ENCODE measurements at places on chromosomes 11 and 22. TPM values are rescaled to one million over a fixed set of nuclear protein-coding genes. Genes with fewer than 3 reads are reported as not detected.

Gene ZFP91
- 50.8 TPM for total RNA-seq

Gene PANX2
- 0.27 TPM for total RNA-seq

Gene STK33
- total RNA-seq: 11.4 TPM

Gene VPREB1
- not detected for total RNA-seq

Gene SERPIND1
- not detected for total RNA-seq

Gene PKP3
- 0.18 TPM for total RNA-seq

Gene SLC22A8
- total RNA-seq: not detected

Gene OR51A4
- total RNA-seq: not detected

Gene TMPRSS4
- total RNA-seq: not detected

Gene OR10A4
- not detected for total RNA-seq

Gene SSTR3
- 1.8 TPM for total RNA-seq

Gene OR2AG2
- total RNA-seq: not detected

Gene FBLN1
- total RNA-seq: not detected

- no peak for DNase-seq
These were observed 12.8 kb downstream of the B3GAT1 start for GRCh38 chr11:134399293-134399654.

- no peak for DNase-seq
These were observed 756.8 kb downstream of the NTM start for GRCh38 chr11:132126973-132127899.

- DNase-seq: no peak
These were observed 49.6 kb upstream of the ALKBH3 start for GRCh38 chr11:43830928-43831440.

DNA sequence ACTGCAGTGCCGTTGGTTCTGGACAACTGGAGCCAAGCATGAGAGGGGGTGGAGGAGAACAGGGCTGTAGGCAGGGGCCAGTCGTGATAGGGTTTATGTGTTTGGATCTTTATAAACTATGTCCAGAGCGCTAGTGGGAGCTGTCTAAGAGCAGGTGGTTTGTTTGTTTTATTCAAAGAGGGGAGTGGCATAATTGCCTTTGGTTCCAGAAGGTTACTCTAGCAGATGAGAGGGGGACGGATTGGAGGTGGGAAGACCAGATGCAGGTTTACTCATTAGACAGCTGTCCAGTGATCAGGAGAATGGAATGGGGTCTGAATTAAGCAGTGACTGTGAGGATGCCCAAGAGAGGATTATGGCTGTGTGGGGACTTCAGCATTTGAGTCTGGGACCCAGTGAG, 109.3 kb upstream of the TBCEL start:
- DNase-seq: no peak

GRCh38 chr11:24181395-24182047, 315.3 kb upstream of the LUZP2 start:
- no peak for DNase-seq

DNA sequence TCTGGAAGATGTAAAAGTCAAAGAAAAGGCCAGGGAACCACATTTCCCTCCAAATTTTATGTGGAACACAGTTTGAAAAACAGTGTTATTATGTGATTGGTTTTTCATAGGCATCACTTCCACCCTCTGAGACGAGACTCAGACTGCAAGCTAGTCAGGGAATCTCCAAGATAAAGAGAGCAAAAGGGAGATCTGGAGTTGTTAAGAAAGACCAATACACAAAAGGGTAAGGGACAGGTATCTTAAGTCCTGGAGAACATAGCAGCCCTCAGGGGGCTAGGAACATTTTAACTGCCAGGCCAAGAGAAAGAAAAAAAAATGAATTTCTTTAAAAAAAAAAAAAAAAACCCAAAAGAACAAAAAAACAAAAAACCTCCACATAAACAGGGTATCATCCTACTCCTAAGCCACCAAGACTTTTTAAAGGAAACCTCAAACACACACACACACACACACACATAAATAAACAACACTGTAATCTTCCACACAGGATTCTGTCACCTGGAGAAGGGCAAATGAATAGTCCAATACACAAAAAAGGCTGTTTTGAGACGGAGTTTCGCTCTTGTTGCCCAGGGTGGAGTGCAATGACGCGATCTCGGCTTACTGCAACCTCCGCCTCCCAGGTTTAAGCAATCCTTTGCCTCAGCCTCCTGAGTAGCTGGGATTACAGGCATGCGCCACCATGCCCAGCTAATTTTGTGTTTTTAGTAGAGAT, 44.5 kb downstream of the CELF1 start:
- DNase-seq: no peak

- DNase-seq: no peak
These were observed 8.9 kb downstream of the MTMR2 start for GRCh38 chr11:95915051-95915450.

DNA sequence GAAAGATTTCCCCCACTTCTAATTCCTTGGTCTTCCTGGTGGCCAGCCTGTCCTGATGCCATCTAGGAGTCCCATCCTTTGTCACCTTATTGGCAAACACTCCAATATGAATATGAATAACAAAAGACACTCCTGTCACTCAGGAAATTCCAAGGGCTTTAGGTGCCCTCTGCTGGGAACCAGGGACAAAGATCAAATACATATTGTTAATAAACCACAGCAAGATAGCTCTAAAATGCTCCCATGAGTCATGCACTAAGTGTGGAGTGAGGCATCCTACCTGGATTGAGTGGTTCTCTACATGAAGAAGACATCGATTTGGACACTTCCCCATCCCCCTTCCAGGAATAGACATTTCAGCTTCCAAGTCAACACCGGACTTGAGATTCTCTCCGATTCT, 823.6 kb downstream of the TBC1D22A start:
- DNase-seq: no peak

DNA sequence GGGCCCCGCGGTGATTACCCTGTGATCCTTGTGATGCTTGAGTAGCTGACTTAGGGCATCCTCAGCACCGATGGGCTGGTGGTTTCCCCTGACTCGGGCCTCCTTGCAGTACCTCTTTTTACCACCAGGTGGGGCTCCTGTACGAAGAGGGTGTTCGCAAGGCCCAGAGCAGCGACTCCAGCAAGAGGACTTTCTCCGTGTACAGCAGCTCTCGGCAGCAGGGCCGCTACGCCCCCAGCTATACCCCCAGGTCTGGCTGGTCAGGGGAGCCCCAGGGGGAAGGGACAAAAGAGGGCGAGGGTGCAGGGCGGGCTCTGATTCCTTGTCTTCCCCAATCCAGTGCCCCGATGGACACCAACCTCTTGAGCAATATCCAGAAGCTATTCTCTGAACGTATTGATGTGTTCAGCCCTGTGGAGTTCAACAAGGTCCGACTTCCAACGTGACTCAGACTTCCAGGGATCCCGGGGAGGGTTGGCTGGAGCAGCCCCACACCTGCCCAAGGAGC, 1.3 kb upstream of the TM7SF2 start:
- DNase-seq: peak; percentile 96

DNA sequence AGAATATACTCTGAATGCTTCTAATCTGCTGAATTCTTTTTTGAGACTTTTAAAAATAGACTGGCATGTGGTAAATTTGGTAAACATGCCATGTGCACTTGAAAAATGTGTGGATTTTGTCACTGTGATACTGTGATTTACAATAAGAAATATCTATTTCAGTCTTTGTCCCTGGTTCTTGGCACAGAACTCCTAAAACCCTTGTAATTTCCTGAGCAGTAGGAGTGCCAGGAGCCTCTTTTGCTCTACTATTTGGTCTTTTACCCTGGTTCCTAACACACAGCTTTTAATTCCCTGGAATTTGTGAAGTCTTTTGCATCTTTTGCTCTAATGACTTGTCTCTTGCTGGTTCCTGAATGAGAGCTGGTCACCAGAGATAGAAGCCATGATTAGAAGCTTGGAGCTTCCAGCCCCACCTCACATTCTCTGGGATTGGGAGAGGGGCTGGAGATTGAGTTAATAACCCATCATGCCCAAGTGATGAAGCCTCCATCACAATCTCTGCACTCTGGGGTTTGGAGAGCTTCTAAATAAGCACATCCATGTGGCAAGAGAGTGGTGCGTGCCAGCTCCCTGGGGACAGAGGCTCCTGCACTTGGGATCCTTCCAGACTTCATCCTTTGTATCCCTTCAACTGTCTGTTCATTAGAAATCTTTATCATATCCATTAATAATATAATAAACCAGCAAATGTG, 27.2 kb upstream of the SYT13 start:
- DNase-seq: no peak

DNA sequence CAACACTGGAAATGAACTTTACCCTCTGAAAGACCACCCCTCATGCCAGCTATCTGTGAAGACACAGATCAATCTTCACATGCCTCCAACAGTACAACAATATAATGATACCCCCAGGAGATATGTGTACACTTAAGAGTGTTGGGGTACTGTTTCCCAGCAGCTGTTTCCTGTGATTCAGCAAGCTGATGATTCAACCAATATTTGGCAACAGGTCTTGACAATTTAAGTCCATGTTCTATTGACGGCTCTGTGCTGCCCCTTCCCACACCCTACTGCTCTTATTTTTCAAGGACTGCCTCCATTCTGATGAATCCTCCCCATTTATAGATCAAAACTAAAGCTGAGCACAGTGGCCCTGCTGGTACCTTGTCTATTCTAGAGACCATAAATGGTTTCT, 6.6 kb downstream of the SNX19 start:
- no peak for DNase-seq

GRCh38 chr11:119844808-119845207, 115.8 kb upstream of the NECTIN1 start:
- no peak for DNase-seq

- DNase-seq: no peak
These were observed 51.0 kb downstream of the MTNR1B start for GRCh38 chr11:93020248-93021046.

GRCh38 chr22:27493796-27494195, 307.8 kb downstream of the MN1 start:
- DNase-seq: no peak

GRCh38 chr11:113384551-113384950, 3.0 kb upstream of the ANKK1 start:
- no peak for DNase-seq

GRCh38 chr11:130452176-130452575, 3.7 kb downstream of the ADAMTS15 start:
- DNase-seq: no peak

DNA sequence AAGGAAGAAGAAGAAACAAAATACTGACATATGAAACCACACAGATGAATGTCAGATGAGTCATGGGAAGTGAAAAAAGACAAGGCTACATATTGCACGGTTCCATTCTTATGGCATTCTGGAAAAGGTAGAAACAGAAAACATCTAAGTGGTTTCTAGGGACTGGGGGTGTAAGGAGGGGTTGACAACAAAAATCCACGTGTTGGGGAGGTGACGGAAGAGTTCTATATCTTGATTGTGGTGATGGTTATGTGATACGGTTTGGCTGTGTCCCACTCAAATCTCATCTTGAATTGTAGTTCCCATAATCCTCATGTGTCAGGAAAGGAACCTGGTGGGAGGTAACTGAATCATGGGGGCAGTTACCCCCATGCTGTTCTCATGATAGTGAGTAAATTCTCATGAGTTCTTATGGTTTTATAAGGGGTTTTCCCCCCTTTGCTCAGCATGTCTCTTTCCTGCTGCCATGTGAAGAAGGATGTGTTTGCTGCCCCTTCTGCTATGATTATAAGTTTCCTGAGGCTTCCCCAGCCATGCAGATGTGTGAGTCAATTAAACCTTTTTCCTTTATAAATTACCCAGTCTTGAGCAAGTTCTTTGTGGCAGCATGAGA, 6.4 kb upstream of the ARFGAP3 start:
- no peak for DNase-seq

DNA sequence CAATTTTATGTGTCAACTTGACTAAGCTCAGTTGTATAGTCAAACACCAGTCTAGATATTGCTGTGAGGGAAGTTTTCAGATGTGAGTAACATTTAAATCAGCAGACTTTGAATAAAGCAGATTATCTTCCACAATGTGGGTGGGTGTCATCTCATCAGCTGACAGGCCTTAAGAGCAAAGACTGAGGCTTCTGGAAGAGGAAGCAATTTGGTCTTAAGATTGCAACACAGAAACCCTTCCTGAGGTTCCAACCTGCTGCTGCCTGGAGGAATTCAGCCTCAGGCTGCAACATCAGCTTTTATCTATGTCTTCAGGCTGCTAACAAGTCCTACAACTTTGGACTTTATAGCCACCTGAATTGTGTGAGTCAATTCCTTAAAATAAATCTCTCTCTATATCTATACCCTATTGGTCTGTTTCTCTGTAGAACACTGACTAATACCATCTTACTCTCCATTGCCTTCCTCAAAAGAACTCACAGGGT, 277.2 kb upstream of the PLET1 start:
- DNase-seq: no peak

DNA sequence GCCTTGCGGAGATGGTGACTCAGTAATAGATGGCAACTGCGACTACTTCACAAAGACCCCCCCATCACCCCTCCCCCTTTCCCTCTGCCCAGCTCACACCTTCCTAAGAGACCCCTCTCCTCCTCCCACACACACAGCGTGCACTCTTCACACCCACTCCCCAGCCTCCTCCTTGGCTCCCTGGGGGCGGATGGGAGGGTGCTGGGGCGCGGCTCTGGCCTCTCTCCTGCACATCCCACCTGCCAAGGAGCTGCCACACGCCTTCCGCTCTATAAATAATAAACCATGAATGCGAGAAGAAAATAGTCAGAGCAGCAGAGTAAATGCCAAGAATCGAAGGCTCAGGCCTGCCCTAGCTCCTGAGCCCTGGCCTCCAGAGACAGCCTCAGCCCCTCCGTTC, 4.5 kb downstream of the P2RX3 start:
- no peak for DNase-seq

GRCh38 chr11:61009392-61010275, 38.2 kb downstream of the CD6 start:
- DNase-seq: no peak

DNA sequence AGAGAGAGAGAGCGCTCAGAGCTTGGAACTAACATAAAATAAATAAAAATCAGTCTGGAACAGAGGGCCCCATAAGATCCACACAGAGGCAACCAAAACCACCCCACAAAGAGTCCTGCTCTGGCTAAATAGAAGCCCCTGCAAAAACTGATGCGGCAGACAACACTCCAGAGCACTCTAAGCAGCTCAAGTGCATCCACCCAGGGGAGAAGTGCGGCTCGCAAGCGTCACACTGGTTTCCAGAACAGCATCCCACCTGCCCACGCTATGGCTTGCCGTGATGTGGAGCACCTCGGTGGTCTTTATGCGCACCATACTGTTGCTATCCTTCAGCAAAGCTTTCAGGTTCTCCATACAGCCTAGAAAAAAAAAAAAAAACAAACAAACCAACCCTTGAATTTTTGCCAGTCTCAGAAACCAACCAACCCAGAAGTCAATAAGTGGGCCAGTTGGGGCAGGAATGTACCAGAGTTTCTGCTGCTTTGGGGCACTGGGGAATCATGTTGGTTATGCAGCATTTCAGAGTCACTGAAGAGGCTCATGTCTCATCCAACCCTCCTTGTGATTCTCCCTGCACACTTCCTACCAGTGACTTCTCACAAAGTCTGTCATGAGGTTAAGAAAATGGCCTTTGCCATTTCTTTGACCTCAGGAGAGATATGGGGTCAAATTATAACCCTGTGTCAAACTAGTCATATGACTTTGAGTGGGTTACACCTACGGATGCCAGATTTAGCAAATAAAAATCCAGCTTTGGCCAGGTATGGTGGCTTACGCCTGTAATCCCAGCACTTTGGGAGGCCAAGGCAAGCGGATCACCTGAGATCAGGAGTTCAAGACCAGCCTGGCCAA, 3.0 kb downstream of the RSPH14 start:
- no peak for DNase-seq

Data from activated B cell treated with CpG ODN at 0.5 μM for 24 hours (primary cell).